IPS-NIHi11 (cell line): ENCODE measurements at places on chromosomes 3 and 15.

DNA sequence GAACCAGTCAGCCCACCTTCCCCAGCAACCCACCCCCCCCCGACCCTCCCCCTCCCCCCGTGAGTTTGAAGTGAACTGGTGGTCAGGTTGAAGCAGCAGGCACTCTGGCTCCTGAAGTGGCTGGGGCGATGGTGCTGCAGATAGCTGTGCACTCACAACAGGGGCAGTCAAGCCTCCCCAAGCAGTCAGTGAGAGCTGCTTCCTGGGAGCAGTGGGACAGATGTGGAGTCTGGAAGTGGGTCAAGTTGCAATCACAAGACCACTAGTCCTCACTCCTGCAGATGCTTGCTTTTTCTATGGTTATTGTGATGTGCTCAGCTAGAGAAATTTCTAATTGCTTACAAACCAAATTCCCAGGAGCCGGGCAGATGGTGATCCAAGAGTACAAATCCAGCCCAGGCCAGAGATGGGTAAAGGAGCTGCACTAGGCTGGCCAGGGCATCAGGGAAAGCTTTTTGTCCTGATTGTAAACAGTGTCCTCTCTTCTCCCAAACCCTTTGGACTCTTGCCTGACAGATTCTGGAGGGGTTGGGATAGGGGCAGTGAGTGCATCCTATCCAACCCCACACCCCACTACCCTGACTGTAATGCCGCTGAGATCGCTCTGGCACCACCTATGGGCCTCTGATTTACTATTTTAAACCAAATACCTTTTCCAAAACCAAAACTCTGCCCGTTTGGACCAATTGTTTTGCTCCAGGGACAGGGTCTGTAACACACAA, 9.8 kb upstream of the CLPX start:
- DNase-seq: peak; percentile 28

GRCh38 chr15:82737975-82738374, 28.3 kb upstream of the AP3B2 start:
- no peak for DNase-seq

DNA sequence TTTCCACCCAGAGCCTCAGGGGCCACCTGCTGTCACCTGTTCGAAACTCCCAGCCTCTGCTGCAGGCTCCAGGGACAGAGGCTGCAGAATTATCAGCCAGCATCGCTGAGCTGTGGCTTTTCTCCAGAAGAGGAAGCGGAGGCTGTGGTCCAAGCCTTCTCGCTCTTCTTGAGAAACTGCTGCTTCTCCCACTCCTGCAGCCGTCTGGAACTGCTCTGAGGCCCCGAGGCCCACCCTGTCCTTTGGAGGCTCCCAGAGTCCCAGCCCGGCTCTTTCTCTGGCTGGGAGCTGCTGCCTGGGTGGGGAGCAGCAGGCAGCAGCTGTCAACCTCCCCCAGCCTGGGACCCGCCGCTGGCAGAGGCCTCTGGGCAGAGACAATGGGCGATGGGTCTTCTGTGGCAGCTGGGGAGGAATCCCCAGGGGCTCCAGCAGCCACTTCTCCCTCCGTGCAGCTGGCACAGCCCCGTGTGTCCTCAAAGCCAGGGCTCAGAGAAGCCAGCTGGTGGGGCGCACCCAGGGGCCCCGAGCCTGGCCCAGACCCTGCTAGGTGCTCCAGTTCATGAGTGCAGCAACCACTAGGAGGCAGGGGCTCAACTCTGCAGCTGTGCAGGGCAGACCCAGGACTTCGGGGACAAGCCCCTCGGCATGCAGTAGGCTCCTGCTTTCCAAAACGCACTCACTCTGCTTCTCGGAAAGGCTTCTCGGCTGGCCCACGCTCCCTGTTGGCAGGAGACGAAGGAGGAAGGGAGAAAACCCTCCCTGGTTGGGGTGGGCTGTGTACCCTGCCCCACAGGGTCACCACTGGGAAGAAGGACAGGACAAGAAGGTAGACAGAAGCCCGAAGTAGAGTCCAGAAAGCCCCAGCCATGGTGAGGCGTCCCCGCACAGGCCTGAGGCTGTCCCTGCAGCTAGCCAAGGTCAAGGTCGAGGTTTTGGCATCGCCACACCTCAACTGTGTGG, 49.9 kb upstream of the FURIN start:
- peak; percentile 78 for DNase-seq

GRCh38 chr15:31157644-31158069, 56.1 kb upstream of the TRPM1 start:
- no peak for DNase-seq

DNA sequence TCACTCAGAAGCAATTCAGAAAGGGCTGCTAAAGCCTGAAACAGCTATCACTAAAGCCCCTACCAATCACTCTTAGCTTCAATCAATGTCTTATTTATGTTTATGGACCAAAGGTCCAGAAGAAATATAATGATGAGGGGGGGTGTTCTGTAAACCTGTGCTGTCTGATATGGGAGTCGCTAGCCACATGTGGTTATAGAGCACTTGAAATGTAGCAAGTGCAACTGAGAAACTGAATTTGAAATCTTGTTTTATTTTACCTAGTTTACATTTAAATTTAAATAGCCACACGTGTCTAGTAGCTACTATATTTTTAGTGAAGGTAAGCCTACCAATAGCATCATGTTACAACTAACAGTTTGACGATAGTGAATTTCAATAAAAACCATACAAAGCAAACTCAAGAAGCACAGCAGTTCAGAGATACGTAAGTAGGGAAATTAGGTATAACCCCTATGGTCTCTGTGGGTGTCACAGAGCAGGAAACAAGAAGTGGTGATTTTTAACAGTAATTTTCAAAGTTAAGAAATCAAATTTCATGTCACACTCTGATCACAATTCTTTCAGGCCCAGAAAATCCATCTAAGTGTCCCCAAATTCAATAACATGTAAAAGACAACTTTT, 3.6 kb downstream of the POU1F1 start:
- no peak for DNase-seq

- no peak for DNase-seq
Observed at GRCh38 chr3:21292971-21293370, 458.0 kb downstream of the ZNF385D start.

GRCh38 chr3:74676-75243, 121.8 kb upstream of the CHL1 start:
- no peak for DNase-seq

GRCh38 chr3:115652738-115653137, 29.4 kb downstream of the GAP43 start:
- no peak for DNase-seq

- peak; percentile 84 for DNase-seq
Observed at GRCh38 chr15:66862940-66863335, 160.9 kb downstream of the SMAD6 start.

- DNase-seq: no peak
Observed at GRCh38 chr3:47533481-47533880, 20.0 kb upstream of the ELP6 start.

DNA sequence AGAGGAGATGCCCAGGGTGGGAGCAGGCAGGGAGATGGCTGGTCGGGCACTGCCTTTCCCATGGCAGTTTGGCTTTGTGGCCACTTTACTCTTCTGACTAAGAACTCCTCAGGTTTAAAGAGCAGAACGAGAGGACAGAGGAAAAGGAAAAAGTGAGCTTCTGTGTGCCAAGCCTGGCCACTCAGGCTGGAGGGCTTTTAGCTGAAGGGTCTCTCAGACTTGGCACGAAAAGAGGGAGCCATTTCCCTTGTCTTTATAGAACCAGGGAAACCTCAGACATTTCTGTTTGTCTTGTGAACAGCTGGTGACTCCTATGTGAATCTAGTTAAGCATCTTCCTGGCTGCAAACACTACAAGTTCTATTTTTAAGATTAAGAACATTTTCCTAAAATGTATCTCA, 23.3 kb upstream of the PSMD6 start:
- DNase-seq: no peak

DNA sequence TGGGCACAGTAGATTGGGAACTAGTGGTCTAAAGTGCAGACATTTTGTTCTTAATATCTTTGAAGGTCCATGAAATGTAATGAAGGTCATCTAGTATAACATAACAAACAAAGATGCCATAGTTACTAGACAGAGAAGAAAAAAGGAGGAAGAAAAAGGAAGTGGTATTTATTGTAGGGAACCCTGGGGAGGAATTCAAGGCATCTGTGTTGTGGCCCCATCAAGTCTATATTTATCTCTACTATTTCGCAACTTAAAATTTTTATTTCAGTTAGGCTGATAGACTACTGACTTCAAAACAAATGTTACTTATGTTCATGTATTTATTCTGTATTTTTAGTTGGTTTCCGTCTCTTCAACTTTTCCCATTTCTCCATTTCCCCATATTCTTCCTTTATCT, 48.9 kb upstream of the ZDHHC23 start:
- DNase-seq: no peak

DNA sequence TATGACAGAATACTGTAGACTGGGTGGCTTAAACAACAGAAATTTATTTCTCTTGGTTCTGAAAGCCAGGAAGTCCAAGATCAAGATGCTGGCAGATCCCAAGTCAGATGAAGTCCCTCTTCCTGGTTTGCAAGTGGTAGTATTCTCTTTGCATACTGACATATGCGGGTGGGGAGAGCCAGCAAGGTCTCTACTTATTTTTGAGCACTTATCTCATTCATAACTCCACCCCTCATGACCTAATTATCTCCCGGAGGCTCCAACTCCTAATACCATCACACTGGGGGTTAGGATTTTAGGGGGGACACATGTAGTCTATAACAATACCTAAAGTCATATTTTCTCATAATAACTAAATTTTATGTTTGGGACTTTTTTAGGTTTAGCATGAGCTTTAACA, 65.3 kb downstream of the BLM start:
- DNase-seq: no peak

DNA sequence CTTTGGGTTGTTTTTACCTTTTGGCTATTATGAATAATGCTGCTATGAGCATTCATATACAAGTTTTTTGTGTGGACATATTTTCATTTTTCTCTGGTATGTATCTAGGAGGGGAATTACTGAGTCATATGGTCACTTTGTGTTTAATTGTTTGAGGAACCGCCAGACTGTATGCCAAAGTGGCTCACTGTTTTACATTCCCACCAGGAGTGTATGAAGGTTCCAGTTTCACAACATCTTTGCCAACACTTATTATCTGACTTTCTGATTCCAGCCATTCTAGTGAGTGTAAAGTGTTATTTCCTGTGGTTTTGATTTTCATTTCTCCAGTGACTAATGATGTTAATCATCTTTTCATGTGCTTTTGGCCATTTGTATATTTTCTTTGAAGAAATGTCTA, 51.8 kb downstream of the CMTM7 start:
- no peak for DNase-seq

- DNase-seq: no peak
Observed at GRCh38 chr3:60652829-60653228, 598.4 kb downstream of the FHIT start.

- DNase-seq: no peak
Observed at GRCh38 chr3:77459926-77460325, 420.0 kb downstream of the ROBO2 start.

- no peak for DNase-seq
Observed at GRCh38 chr15:52858782-52859176, 68.6 kb upstream of the ONECUT1 start.

DNA sequence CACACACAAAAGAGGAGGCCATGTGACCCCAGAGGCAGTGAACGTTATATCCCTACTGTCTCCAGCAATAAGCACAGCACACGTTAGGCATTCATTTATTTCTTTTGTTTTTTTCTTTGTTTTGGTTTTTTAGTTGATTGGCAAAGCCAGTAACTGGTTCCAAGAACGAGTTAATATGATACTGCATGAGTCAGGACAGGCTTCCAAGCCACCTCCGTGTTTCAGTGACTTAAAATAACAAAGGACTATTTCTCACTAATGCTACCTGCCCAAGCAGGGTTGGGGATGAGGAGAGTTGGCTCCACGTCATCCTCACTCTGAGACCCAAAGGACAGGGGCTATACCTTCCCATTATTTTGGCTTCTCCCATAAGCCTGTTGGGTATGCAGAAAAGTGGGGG, 130.5 kb downstream of the ST8SIA2 start:
- DNase-seq: no peak

- DNase-seq: no peak
Observed at GRCh38 chr3:189851682-189852081, 220.5 kb downstream of the TP63 start.

DNA sequence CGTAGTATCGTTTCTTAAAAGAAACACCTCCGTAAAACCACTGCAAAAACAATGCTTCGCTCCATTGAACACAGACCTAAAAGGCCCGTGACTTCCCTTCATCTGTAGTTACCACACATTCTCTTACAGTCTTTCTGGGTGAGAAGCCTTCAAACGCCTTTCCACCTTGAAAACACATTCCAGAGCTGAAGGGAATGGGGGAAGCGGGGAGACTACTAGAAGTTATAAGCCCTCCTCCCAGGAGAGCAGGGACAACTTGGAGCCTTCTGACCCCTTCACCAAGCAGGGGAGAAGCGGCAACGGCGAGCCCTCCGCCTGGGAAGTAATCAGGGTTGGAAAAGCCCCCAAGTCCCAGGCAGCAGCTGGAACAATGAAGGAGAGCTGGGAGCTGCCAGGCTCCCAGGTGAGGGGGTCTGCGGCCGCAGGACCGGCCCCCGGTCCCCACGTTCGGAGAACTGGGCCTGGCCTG, 461 bp downstream of the SECISBP2L start:
- peak; percentile 47 for DNase-seq

DNA sequence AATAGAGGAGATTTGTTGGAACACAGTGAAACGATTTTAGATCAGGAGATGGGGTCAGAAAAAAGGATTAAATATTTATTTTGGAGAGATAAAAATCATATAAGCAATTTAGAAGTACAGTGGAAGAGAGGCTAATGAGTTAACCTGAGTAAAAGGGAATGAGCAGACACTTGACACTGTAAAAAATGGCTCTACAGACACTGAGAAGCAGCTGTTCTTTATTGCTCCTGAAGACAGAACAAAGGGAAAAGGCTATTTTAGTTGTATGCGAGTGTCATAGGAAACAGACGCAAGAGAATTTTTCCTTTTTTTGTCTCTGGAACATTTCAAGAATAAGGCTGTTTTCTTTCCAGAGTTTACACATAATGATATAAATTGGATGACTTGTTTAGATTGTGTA, 34.3 kb downstream of the ASTE1 start:
- no peak for DNase-seq

DNA sequence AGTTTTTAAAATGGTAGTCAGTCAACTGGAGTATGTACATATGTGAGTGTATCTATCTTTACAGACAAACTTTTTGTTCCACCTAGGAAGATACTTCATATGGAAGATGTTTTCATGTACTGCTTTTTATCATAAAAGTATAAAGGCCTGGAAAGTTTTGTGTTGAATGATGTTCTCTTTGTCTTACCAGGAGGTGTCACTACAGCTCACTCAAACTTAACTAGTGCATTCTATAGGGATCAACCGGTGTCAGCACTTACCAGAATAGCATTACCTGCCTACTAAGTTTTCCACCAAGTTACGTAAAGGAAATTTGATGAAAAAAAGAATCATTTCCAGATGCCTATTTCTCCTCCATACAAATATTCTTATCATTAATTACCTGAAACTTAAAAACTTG, 522.6 kb upstream of the SEMA6D start:
- no peak for DNase-seq

- no peak for DNase-seq
Observed at GRCh38 chr3:165770781-165771180, 66.4 kb downstream of the BCHE start.

- DNase-seq: no peak
Observed at GRCh38 chr15:89836267-89837133, 21.8 kb upstream of the ANPEP start.
